ENCODE measurements at places on chromosomes 1 and 21.

- no peak for DNase-seq
Observed at GRCh38 chr1:63501256-63501655, 21.8 kb downstream of the ITGB3BP start.

DNA sequence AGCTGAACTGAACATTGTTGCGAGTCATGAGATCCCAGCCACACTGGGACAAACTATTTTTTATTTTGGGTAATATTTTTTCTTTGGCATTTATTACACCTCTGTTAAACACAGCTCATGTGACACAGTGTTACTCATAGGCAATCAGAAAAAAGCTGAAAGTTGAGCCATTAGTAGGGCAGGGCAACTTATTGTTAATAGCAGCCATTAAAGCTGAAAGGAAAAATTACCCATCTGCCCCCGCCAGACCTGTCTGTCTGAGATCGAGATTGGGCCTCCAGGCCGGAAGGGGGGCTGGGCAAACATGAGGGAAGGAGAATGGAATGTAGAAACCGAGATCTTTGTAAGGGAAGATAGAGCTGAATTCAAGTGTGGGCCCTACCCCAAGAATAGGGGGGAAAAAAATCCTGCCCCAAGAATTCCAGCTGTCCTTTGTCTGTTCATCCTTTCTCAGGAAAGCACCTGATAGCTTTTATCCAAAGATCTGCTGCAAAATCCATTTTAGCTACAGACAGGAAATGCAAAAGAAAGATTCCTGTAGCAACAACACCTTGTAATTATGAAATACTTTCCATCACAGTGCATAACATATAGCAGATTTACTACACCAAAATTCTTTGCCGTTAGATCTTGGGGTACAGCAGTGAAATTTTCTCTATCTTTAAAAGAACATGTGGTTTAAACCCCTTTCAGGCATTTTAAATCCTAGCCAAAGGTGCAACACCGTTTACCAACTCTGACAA, 212.8 kb downstream of the PBX1 start:
- no peak for DNase-seq

DNA sequence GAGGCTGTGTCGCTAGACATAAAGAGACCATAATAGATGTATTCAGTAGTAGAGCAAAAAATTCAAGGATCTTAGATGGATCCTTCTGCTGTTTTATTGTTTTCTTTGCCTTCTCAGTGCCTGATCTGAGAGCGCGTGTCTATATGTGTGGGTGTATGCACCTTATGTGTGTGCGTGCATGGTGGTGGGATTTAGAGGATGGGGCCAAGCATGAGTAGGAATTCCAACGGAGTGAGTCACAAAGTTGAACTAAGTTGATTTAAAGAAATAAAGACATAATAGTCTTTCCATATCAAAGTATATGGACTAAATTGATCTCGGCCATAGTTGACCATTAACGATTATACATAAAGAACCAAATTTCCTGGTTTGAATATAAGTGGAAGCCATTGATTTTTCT, 178.7 kb downstream of the CYYR1 start:
- DNase-seq = no peak

GRCh38 chr1:42035205-42035829, 116.6 kb upstream of the HIVEP3 start:
- DNase-seq = peak; percentile 86

DNA sequence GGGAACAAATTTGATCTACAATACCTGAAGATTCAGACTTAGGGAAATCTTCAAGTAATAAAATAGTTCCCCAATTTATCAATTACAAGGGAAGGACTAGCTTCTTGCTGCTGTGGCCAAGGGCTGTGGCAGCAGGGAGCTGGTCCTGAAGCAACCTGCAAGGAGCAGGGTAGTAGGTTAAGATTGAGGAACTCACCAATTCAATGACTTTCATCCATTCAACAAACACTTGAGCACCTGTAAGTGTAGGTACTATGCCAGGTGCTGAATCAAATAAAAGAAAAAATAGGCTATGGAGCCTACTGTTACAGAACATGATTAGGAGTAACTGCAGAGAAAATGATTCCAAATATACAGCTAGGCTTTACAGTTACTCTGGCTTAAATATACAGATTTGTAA, 64.2 kb upstream of the RBM34 start:
- DNase-seq = no peak

DNA sequence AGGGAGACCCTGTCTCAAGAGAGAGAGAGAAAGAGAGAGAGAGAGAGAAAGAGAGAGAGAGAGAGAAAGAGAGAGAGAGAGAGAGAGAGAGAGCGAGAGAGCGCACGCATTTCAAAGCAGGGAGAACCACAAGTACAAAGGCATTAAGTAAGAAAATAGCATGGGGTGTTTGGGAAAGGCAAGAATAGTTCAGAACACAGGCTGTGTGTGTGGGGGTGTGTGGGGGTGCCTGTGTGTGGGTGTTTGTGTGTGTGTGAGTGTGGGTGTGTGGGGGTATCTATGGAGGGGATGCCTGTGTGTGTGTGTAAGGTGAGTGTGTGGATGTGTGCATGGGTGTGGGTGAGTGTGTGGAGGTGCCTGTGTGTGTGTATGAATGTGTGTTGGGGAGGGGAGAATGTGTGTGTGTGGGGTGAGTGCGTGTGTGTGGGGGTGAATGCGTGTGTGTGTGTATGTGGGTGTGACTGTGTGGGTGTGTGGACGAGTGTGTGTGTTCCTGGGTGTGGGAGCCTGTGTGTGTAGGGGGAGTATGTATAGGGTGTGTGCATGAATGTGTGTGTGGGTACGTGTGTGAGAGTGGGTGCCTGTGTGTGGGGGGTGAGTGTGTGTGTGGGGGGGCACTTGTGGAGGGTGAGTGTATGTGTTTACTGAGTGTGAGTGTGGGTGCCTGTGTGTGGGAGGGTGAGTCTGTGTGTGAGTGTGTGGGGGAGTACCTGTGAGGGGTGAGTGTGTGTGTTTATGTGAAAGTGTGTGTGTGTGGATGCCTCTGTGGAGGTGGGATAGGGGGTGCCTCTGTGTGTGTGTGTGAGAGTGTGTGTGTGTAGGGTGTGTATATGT, 19.1 kb upstream of the HDAC1 start:
- no peak for DNase-seq

- peak; percentile 41 for DNase-seq
Observed at GRCh38 chr1:73537400-73537799, 660.6 kb downstream of the LRRIQ3 start.

DNA sequence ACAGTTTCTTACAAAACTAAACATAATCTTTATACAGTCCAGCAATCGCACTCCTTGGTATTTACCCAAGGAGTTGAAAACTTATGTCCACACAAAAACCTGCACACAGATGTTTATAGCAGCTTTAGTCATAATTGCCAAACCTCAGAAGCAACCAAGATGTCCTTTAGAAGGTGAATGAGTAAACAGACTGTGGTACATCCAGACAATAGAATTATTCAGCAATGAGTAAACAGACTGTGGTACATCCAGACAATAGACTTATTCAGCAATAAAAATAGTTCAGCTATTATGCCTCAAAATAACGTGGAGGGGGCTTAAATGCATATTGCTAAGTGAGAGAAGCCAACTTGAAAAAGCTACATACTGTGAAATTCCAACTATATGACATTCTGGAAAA, 87.0 kb upstream of the GALNT2 start:
- DNase-seq = no peak

DNA sequence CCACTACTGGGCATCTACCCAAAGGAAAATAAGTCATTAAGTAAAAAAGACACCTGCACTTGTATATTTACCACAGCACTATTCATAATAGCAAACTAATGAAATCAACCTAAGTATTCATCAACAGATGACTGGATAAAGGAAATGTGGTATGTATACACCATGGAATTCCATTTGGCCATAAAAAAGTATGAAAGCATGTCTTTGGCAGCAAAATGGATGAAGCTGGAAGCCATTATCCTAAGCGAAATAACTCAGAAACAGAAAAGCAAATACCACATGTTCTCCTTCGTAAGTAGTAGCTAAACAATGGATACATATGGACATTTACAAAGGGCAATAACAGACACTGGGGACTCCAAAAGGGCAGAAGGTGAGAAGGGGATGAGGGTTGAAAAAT, 485.7 kb upstream of the BRINP3 start:
- DNase-seq = no peak

DNA sequence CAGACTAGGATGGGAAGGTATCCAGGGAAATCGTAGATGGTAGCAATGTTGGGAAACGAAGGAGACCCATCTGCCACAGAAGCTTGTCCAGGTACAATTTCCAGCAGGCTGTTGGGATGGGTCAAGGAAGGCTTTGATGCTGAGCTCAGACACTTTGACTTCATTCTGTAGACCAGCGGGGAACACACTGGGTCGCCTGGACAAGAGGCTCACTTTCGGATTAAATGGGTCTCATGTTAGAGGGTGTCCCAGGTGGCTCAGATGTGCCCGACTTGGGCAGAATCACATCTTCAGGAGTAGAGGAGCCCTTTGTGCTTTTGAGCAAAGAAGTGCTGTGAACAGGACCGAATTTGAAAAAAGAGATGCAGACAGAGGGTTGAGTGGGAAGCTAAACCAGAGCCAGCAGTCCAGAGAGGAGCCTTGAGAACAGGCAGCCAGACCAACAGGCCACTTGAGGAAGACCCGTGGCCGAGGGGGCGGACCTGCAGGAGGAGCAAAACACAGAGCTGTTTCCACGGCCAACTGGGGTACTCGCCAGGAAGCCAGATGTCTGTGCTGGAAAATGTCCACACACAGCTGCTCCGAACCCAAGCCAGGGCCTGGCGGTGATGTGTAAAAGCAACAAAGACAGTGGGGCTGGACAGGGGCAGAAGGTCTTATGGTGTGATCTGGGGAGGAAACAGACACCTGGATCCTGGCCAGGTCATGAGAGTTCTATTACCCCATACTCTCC, 146.9 kb downstream of the AJAP1 start:
- no peak for DNase-seq

GRCh38 chr1:44200336-44200735, 12.9 kb upstream of the DMAP1 start:
- DNase-seq = no peak

Data from chondrocyte (in vitro differentiated cells).